NCI-H187 treated with DMSO at 0.1 percent for 48 hours (cell line): ENCODE measurements at places on chromosomes 12 and 14.

DNA sequence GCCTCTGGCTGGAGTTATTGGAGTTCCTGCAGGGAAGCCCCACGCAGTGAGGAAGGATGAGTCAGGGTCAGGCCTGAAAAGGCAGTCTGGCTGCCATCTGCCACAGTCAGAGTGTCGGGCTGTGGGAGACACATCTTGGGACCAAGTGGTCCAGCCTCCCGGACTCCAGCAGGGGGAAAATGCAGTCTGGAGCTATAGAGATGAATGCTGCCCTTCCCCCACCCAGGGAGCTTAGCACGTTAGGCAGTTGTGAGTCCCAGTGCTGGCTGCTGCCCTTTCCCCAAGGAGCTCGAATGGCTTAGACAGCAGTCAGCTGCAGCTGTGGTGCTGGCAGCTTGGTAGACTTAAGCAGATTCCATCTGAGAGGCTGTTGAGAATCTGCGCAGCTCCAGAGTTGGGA, 8.2 kb upstream of the NTS start:
- DNase-seq: no peak

- DNase-seq: no peak
These were observed 53.3 kb upstream of the OR5AU1 start for GRCh38 chr14:21209185-21209584.

GRCh38 chr12:123935956-123936355, 36.7 kb downstream of the CCDC92 start:
- no peak for DNase-seq

DNA sequence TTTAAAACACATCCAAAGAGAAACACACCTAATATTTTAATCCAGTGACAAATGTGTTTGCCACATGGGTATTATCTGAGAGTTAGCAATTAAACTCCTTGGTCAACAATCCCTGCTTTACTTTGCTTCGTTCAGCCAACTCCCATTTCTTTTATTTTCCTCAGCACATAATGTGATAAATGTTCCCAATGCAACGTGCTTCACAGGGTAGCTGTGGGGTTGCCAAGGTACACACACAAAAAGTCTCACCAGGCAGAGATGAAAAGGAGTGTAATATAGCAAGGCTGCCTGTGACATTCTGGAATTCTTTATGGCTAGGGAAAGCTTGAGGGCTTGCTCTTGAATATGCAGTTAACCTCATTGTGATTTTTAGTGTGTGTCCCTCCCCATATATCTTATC, 208.0 kb upstream of the DIO2 start:
- DNase-seq: no peak

GRCh38 chr12:98752726-98753125, 107.6 kb downstream of the APAF1 start:
- DNase-seq: no peak

- DNase-seq: no peak
These were observed 95.5 kb upstream of the FAR2 start for GRCh38 chr12:29053567-29053966.

GRCh38 chr14:94636744-94637412, 24.7 kb downstream of the SERPINA3 start:
- no peak for DNase-seq

- DNase-seq: no peak
These were observed 54.1 kb downstream of the AK7 start for GRCh38 chr14:96445844-96446710.

DNA sequence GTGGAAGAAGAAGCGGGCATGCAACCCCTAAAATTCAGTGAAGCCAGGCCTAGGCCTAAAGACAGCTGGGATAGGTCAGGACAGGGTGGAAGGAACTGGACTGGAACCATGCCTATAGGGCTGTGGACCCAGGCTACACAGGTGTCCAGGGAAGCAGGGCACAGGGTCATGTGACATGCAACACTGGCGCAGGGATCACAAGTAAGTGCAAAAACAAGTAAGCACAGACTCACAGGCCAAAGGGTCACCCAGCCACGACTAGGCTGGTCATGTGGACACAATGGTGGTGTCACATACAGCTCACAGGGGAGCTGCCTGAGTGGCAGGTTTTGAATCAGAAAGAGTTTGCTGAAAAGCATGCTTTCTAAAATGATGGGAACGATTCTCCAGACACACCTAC, 195.7 kb downstream of the SPTSSA start:
- DNase-seq: no peak

GRCh38 chr12:65391711-65392110, 113.2 kb downstream of the MSRB3 start:
- no peak for DNase-seq

- no peak for DNase-seq
These were observed 13.9 kb downstream of the MYL2 start for GRCh38 chr12:110906516-110906915.

- DNase-seq: no peak
These were observed 413.2 kb downstream of the DPF3 start for GRCh38 chr14:72480464-72481243.

DNA sequence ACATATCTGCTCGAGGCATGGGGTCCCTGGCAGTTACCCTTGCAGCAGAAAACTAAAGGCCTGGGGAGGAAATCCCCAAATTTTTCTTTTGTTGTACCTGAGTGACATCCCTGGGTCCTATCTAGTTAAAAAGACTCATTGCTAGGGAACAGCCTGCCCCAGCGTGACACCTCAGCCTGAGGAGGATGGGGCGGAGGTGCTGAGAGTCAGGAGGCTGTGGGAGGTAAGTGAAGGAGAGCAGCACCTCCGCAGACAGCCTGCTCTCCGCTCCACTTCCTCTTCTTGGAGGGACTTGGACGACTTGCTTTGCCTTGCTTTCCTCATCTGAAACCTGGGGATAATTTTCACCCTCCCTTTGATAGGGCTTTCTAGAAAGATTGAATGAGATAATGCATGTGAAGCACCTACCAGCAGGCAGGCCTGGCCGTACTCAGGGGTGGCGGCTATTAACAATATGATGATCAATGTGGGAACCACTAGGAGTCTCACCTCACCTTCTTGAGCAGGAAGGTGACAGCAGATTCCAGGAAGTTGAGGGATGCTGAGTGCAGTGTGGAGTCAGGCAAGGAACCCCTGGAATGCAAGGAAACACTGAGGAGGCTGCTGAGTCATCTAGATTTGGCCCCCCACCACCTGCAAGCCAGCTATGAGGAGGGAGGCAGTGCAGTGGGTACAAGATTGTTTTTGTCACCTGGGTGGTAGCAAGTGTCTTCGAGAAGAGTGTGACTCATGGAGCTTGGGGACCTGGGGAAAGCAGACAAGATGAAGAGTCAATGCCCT, 23.2 kb downstream of the UBE3B start:
- DNase-seq: no peak

DNA sequence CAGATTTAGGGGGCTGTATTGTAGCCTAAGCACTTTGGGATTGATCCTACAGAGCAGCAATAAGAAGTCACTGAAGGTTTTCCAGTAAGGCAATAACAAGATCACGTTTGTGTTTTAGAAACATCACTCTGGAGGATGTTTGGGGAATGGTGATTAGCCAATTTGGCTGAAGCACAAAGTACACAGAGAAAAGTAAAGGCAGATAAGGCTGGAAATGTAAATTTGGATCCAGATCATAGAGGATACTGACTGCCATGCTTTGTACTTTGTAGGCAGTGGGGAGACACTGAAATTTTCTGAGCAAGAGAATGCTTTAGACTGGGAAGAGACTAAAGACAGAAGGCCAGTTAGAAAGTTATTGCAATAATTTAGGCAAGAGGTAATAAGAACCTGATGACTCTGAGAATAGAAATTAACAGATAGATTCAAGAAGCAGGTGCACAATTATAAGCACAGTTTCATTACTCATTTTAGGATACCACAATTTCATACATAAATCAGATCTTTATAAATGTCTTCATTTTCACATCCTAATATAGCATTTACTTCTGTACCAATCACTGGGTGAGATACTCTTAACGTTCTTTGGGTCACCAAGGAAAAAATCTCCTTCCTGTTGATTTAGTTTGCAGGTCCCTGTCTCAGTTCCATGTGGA, 314.5 kb upstream of the GARIN6 start:
- no peak for DNase-seq

DNA sequence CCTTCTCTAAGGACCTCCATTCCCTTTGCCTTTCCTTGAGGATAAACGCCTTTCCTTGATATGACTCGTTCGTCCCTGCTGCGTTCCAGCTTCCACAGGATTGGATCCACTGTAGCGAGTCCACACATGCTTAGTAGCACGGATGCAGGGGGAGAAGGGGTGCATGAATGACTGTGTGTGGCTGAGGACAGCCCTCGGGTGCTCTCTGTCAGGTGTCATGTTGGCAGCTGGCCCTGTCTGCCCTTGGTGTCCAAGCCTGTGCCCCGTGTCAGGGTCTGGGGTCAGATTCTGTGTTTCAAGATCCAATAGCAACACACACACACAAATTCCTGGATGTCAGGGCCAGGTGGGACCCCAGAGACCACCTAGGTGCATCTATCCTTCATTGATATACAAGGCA, 17.5 kb upstream of the KRT80 start:
- DNase-seq: no peak

DNA sequence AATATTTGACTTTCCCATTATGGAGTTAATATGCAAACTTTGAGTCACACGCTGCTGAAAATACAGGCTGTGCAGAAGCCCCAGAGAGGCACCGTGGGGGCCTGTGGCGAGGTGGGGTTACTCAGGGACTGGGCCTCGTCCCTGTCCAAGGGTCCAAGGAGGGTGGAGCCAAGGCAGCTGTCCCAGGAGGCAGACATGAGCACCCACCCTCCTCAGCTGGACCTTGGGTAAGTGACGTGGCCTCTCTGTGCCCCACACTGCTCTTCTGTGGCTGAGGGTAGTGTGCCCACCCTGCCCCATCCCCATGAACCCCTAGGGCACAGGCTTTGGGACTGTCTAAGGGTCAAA, 39.4 kb downstream of the FAM222A start:
- no peak for DNase-seq

GRCh38 chr12:128905003-128905544, 51.8 kb downstream of the GLT1D1 start:
- DNase-seq: no peak

- DNase-seq: no peak
These were observed 245.5 kb downstream of the ATP23 start for GRCh38 chr12:58186914-58187313.

- peak; percentile 50 for DNase-seq
These were observed 357.4 kb downstream of the TMEM117 start for GRCh38 chr12:44193281-44193680.

- DNase-seq: no peak
These were observed 630 bp downstream of the NELL2 start for GRCh38 chr12:44875417-44875953.

- no peak for DNase-seq
These were observed 151.8 kb upstream of the GARIN6 start for GRCh38 chr12:99495799-99496198.

- no peak for DNase-seq
These were observed 44.0 kb upstream of the REP15 start for GRCh38 chr12:27652174-27652763.

DNA sequence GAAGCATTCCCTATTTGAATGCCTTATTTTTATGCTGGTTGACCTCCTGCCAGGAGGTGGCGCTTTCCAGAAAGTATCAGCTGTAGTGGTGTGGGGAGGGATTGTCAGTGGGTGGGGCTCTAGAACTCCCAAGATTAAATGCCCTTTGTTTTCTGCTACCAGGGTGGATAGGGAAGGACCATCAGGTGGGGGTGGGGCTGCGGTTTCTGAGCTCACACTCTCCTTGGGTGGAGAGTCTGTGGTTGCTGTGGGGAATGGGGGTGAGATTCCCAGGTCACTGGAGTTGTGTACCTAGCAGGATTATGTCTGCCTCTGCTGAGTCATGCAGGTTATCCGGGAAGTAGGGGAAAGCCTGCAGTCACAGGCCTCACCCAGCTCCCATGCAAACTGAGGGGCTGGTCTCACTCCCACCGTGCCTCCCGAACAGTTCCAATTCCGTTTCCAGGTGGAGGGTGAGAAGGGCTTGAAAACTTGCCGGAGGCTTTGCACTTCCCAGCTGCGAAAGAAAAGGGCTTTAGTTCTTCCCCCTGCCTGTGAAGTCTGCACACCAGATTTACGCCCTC, 68.3 kb downstream of the ALG10B start:
- DNase-seq: no peak

DNA sequence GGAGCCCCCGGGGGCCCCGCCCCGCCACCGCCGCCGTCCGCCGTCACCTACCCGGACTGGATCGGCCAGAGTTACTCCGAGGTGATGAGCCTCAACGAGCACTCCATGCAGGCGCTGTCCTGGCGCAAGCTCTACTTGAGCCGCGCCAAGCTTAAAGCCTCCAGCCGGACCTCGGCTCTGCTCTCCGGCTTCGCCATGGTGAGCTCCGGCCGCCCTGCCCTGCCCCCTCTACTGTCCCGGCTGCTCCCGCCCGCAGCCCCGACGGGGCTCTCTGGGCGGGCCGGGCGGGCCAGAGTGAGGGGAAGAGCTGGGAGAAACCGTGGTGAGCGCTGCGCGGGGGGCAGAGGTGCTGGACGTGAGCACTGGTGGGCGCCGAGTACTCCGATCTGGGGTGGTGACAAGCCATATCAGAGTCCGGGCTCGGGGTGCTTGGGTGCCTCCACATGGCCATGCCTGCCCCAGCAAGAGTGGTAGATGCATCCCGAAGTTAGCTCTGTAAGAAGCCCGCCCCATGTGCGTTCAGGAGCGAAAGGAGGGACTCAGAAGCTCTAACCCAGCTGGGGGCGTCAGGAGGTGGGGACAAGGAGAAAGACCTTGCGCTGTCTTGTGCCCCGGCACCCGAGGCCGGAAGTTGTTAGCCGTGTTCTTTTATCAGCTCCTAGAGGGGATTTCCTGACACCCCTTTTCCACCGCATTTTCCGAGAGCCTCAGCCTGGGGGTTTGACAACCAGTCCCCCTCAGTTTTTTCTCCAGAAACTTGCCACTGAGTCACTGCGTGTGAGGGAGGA, 717 bp downstream of the ORAI1 start:
- no peak for DNase-seq

DNA sequence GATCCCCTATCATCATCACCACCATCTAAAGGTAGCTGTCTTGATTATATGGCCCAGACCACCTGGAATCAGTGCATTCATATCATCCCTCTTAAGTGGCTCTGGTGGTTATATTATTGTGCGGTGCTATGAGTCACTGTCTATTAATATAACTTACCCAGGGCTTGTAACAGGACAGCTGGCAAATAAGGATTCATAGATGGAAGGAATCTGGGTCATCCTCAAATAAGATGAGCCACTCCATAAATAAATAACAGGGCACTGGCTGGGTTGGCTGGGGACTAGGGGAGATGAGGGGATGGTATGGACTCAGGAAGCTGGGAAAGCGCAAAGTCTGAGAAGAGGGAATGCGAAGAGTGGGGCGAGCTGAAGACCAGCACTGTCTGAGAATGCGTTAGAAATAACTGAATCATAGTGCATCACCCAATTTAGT, 216.1 kb downstream of the NUAK1 start:
- DNase-seq: no peak

GRCh38 chr14:52545584-52546317, 6.6 kb downstream of the TXNDC16 start:
- no peak for DNase-seq
